Stimulated activated CD4-positive, alpha-beta T cell treated with anti-CD3 and anti-CD28 coated beads, Interleukin-12 subunit alpha, Interleukin-12 subunit beta, amount 100 ng/mL, for 4 hours (primary cell): ENCODE measurements at places on chromosomes 12 and 14.

GRCh38 chr12:47156167-47156736 is 76.5 kb upstream of the AMIGO2 start:
- DNase-seq, result no peak

GRCh38 chr12:96183734-96184370 is 10.3 kb upstream of the ELK3 start:
- no peak for DNase-seq

GRCh38 chr12:107402041-107403022 is 283.3 kb upstream of the PWP1 start:
- peak; percentile 51 for DNase-seq

- DNase-seq, result no peak
Measured at GRCh38 chr12:104485651-104486362, 29.1 kb downstream of the CHST11 start.

- DNase-seq, result no peak
Measured at GRCh38 chr12:88833641-88834116, 253.4 kb upstream of the KITLG start.

DNA sequence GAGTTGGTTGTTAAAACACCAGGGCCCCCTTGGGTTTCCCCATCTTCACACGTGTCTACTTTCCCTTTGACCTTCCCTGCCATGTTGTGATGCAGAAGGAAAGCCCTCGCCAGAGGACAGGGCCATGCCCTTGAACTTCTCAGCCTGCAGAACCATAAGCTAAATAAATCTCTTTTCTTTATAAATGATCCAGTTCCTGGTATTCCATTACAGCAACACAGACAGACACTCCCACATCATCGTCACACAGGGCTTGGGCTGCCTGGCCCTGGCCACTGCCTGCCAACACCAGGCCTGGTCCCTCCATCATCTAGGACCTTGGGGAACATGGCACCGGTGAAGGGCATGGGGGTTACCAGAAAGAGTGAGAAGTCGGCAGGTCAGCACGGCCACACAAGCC is 84.8 kb downstream of the DPF3 start:
- DNase-seq, result no peak

DNA sequence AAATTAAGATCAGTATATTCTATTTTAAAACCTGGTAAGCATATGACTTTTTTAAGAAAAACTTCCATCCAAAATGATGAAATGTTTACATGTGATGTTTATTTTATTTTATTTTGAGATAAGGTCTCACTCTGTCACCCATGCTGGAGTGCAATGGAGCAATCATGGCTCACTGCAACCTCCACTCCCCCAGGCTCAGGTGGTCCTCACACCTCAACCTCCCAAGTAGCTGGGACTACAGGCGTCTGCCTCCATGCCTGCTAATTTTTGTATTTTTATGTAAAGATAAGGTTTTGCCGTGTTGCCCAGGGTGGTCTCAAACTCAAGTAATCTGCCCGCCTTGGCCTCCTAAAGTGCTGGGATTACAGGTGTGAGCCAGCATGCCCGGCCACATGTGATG is 141.8 kb downstream of the ZFP36L1 start:
- no peak for DNase-seq

DNA sequence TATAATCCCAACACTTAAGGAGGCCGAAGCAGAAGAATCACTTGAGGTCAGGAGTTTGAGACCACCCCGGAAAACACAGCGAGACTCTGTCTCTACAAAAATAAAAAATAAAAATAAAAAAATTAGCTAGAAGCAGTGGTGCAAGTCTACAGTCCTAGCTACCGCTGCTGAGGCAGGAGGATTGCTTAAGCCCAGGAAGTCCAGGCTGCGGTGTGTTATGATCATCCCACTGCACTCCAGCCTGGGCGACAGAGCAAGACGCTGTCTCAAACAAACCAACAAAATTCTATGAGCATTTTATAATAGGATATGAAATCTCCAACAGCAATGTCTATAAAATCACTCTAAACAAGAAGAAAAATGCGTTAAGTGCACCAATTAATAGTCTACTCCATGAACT is 75.3 kb downstream of the PPP1R12A start:
- no peak for DNase-seq

GRCh38 chr12:68638171-68638570 is 27.5 kb downstream of the RAP1B start:
- no peak for DNase-seq

GRCh38 chr14:95222151-95222631 is 64.9 kb upstream of the DICER1 start:
- DNase-seq, result no peak

- DNase-seq, result peak; percentile 10
Measured at GRCh38 chr12:22287776-22288621, 46.5 kb downstream of the ST8SIA1 start.

- no peak for DNase-seq
Measured at GRCh38 chr12:116012757-116013156, 264.7 kb downstream of the MED13L start.

GRCh38 chr14:32205984-32206383 is 2.9 kb upstream of the RNU6-8 start:
- no peak for DNase-seq

DNA sequence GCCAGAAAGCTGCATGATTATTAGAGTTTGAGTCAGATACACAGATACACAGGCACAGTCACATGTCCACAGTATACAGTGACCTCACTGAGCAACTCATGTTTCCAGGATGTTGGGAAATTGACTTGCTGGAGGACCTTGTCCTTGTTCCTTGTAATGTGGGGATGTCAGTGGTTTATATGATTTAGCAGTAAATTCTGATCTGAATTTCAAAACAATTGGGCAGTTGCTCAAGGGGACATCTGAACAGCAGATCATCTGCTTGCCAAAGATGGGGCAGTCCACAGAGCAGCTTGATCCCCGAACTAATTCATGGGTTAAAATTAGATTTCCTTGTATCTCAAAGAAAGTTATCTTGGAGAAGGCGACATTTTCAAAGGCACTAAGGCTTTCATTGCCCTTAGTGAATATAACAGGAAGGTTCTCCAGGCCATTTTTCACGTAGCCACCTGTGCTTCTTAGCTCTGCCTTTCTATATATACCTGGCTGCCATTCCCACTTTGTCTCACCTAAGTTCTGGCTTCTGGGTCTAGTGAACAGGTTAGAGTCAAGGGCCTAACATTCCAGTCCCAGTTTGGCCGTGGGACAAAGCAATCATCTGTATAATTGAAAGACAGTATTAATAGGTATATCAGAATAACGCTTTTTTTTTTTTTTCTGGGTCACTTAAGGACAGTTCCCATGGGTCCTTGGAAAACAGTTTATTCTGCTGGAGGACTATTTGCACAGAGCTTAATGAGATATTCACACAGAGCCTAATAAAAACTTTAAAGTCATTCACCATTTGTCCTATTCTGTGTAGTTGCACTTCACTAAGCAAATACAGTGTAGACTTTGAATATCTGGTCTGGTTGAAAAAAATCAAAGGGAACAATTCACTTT is 64.9 kb upstream of the STRN3 start:
- DNase-seq, result no peak

DNA sequence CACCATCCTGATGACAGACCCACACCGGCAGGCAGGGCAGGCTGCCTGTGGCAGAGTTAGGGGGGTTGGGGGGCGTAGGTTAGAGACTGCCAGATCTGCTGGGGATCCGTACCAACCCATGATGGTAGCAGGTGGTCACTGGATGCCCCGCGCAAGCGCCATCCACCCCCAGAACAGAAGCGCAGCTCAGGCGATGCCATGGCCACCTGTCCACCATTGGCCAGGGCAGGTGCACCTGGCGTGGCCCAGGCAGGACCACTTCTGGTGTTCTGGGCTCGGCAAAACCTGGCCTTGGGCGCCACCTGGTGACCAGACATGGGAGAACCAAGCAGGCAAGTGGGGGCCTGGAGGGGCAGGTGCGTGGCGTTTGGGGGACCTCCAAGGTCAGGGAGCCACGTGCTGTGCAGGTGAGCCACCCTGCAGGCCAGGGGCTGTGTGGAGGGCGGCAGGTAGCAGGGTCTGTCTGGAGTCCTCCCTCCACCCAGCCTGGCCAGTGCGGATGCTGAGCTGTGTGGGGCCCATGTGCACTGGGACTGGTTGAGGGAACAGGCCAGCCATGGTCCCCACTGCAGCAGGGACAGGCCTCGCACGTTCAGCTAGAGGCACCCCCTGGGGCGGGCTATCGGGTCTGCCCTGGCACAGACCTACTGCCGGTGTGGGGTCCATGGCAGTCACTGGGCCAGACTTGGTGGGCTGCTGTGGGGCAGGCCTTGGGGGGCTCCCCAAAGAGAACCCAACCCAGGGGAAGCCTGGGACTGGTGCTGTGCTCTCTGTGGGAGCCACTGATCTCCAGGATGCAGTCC is 15.6 kb downstream of the BAG5 start:
- DNase-seq, result peak; percentile 75

GRCh38 chr12:29634057-29634456 is 136.6 kb upstream of the OVCH1 start:
- no peak for DNase-seq

DNA sequence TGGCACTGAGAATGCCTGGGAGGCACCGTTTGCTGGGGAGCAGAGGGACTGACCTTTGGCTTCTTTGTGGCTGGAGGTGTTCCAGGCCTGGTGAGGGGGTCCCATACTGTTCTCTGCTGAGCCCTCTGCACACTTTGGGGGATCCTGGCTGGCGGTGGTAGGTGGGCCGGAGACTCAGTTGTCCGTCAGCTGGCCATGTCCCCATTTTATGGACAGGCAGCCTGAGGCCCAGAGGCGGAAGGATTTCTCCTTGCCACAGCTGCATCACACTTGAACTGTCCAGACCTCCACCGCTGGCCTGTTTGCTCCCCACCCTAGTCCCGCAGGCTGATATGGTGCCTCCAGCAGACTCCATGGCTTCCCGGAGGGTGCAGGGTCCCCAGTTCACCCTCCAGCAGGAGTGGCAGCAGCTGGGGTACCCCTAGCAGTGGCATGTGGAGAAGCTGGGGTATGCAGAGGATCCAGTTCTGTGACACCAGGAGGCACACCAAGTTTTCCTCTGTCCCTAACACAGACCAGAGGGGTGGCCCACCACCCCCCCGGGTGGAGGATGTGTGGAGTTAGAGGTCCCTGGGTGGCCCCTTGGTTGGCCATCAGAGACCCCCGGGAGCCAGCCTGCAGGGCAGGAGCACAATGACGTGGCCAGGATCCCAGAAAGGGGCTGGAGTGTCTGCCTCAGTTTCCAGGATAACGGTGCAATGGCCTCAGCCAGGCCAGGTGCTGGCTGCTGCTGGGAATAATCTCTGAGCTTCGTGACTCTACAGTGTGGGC is 14.8 kb downstream of the SLC25A29 start:
- DNase-seq, result no peak

- DNase-seq, result no peak
Measured at GRCh38 chr12:113096675-113097461, 38.7 kb downstream of the RASAL1 start.

GRCh38 chr12:23729359-23729758 is 220.1 kb downstream of the SOX5 start:
- no peak for DNase-seq

- DNase-seq, result peak; percentile 4
Measured at GRCh38 chr12:68451261-68452077, 119.3 kb upstream of the MDM1 start.

DNA sequence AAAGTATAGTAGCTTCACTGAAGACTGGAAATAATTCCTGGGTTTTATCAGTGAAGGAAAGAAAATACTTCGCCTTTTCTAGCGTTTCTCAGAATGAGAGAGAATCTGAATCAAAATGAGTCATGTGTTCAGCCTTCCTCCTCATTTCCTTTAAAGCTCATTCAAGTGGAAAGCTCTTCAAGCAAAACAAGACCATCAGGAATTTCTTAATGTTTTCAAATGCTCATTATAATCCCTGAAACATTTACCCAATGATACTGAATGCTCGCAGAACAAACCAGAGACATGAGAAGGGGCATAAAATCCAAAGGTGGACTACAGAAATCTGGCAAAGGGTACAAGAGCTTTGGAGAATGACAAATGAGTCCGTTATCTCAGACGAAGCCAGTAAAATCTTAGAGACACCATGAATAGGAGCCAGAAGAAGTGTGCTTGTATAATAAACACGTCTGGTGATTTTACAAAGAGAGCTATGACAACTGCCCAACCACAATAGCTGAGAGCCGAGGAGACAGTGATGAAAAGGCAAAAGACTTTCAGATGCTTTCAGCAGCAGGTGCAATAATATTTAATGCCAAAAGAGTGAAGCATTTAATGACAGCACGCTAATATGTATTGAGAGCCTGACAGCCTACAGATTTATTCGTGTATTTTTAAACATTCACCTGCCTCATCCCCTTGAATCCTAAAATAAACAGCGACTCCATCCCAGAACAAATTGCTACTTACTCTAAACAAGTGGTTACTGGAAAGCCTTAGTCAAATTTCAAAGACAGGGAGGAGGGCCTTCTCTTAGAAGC is 19.0 kb downstream of the SPRING1 start:
- DNase-seq, result no peak

GRCh38 chr12:69204191-69204590 is 35.2 kb upstream of the CPSF6 start:
- no peak for DNase-seq

- DNase-seq, result no peak
Measured at GRCh38 chr12:119573086-119573485, 20.5 kb upstream of the TMEM233 start.

GRCh38 chr14:76941946-76942805 is 86.3 kb downstream of the IRF2BPL start:
- DNase-seq, result no peak

DNA sequence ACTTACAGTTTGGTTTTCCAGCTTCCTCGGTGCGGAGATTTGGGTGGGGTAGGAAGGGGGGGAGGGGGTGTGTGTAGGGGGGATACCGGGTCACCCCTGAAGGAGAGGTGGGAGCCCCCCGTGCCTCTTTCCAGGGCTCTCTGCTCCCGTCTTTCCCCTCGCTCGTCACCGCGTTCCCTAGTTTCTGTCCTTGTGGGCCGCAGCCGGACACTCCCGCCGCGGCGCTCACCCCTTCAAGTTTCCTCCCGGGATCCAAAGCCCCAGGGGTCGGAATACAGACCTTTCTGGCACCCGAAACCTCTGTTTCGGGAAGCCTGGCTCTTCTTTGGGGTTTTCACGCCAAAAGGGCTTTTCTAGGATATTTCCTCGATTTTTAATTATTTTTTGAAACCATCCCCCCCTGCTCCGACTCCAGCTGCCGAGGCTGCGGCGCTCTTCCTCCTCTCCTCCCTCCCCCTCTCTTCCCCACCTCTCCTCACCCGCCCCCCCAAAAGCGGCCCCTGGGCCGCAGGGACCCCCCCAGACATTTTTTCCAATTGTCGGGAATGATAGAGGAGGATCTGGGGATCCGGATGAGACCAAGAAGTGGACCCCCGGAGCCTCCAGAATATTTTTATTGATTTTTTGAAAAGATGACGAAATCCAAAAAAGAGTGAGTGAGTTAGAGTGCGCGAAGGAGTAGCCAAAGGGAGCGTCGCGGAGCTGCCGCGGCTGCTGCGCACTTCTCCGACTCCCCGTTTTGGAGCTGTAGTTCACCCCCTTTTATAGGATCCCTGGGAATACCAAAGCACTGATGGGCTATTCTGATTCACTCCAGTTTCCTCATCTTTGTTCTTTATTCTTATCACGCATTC is 1.7 kb downstream of the CCND2 start:
- no peak for DNase-seq

- DNase-seq, result no peak
Measured at GRCh38 chr14:87617079-87617478, 375.9 kb downstream of the GALC start.

DNA sequence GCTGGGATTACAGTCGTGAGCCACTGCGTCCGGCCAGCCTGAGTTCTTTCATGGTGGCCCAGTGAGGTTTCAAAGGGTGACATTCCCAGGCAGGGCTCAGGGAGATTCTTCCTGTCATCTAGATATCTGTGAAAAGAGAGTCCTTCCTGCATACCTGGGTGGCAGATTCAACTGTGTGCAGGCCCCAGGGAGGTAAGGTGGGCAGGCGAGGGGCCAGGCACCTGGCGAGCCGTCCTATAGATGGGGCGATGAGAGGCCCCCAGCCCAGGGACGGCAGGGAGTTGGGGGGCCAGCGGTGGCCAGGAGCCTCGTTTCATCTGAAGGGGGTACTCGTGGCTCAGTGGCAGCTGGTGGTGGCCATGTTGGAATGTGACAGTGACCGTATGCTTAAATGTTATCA is 7.1 kb upstream of the EP400 start:
- DNase-seq, result no peak
